ENCODE measurements at places on chromosomes 7 and 10.

DNA sequence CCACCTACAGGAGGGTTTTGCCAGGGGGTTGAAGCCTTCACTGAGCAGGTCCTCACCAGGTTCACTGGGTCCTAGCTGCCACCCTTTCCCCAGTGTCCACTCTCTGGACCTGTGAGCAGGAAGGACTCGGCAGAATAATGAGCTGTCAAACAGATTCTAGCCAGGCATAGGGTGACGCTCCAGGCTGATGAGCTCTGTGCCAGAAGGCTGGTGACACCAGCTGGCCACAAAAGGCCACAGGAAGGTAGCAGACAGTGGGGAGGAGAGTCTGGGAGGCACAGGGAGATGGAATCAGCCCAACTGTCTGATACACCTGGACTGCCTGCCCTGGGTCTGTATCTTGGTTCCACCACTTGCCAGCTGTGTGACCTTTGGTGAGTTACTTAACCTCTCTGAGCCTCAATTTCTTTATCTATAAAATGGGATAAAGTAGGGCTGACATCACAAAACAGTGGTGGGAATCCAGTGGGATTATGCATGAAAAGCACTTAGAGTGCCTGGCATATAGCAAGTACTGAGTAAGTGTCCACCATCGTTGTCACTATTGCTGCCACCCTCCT is 26.7 kb upstream of the NDST2 start:
- no peak for DNase-seq

DNA sequence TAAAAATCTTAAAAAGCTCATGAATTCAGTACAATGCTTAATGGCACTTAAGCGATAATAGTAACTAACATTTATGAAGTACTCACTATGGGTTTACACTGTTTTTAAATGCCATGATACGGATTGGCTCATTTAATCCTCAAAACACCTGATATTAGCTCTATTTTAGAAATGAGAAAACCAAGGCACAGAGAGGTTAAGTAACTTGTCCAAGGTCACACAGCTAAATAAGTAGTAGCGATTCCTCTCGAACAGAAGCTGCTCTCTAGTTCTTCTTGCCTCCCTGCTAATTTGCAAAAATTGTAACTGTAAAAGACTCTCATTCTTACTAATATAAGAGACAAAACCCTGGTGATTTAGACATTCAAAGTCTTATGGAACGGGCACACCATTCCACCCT is 110.7 kb upstream of the RHEB start:
- DNase-seq = no peak

DNA sequence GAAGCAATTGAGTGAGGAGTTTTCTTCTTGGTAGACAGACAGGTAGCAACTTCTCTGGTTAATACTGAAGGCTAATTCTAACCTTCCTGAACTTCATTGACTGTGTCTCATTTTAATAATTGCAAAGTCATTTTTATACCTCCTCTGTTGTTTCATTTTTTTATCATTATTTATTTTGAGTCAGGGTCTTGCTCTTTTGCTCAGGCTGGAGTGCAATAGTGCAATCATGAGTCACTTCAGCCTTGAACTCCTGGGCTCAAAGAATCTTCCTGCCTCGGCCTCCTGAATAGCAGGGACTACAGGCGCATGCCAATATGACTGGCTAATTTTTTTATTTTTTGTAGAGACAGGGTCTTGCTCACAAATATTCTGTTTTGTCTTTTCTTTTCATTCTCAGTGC is 45.4 kb downstream of the APBB1IP start:
- DNase-seq = no peak

- DNase-seq = no peak
These were observed 2.4 kb upstream of the EBF3 start for GRCh38 chr10:129966370-129966888.

GRCh38 chr7:110675383-110676103 is 415.4 kb upstream of the LRRN3 start:
- DNase-seq = no peak

GRCh38 chr10:100981178-100981772 is 6.0 kb downstream of the MRPL43 start:
- DNase-seq = no peak

- no peak for DNase-seq
These were observed 242.1 kb upstream of the PPP1R3A start for GRCh38 chr7:114160925-114161324.
